Right atrium auricular region (tissue), 2 donors: ENCODE measurements at places on chromosomes 2 and 18. TPM values are rescaled to one million over a fixed set of nuclear protein-coding genes. Genes with fewer than 3 reads are reported as not detected.

TMEM163 gene
- total RNA-seq, result 8.9 TPM

RIT2 gene
- total RNA-seq, result not detected

CYP27A1 gene
- 23.4 TPM for total RNA-seq

SKA1 gene
- not detected for total RNA-seq

GALNT13 gene
- total RNA-seq, result 0.55 TPM

TMEM247 gene
- total RNA-seq, result not detected

LRATD1 gene
- 3.1 TPM for total RNA-seq

SPOPL gene
- total RNA-seq, result 12.1 TPM

KANSL1L gene
- total RNA-seq, result 16.5 TPM

PRKAG3 gene
- not detected for total RNA-seq

GAD1 gene
- total RNA-seq, result not detected

CAVIN2 gene
- 263 TPM for total RNA-seq

RUFY4 gene
- total RNA-seq, result not detected

ST6GAL2 gene
- total RNA-seq, result 0.67 TPM

INHBB gene
- total RNA-seq, result 5.9 TPM

CCDC141 gene
- 28.9 TPM for total RNA-seq

TTN gene
- 3,257 TPM for total RNA-seq

NAT8 gene
- not detected for total RNA-seq

RESP18 gene
- total RNA-seq, result not detected

GNAL gene
- total RNA-seq, result 2.7 TPM

CPLX4 gene
- not detected for total RNA-seq

CHPF gene
- 206 TPM for total RNA-seq

RNF125 gene
- total RNA-seq, result 5.6 TPM

LRP1B gene
- total RNA-seq, result 0.44 TPM

TMBIM1 gene
- total RNA-seq, result 82.8 TPM

ANKRD62 gene
- not detected for total RNA-seq

EFR3B gene
- 10.8 TPM for total RNA-seq

NT5DC4 gene
- not detected for total RNA-seq

SERPINB13 gene
- not detected for total RNA-seq

PNO1 gene
- 8.7 TPM for total RNA-seq

FKBP7 gene
- total RNA-seq, result 13.4 TPM

ASPRV1 gene
- total RNA-seq, result 0.33 TPM

PARD6G gene
- total RNA-seq, result 1.9 TPM

HOXD12 gene
- total RNA-seq, result not detected

DSG4 gene
- total RNA-seq, result not detected

MDH1 gene
- total RNA-seq, result 837 TPM

ASXL3 gene
- total RNA-seq, result 2.6 TPM

RPIA gene
- total RNA-seq, result 5.1 TPM

ZAP70 gene
- total RNA-seq, result 1.4 TPM

KCNIP3 gene
- 5.9 TPM for total RNA-seq

GPR39 gene
- total RNA-seq, result 1.0 TPM

IL37 gene
- total RNA-seq, result not detected

INPP5D gene
- total RNA-seq, result 7.0 TPM

MSTN gene
- total RNA-seq, result 0.19 TPM

CHST9 gene
- total RNA-seq, result 0.90 TPM

TXNDC2 gene
- not detected for total RNA-seq

FBXO48 gene
- total RNA-seq, result 0.67 TPM

CDKL4 gene
- 0.89 TPM for total RNA-seq

UGT1A4 gene
- not detected for total RNA-seq

CYS1 gene
- 5.9 TPM for total RNA-seq

MTCL1 gene
- total RNA-seq, result 5.4 TPM

COLEC12 gene
- total RNA-seq, result 15.3 TPM

PIEZO2 gene
- 0.63 TPM for total RNA-seq

DSG1 gene
- total RNA-seq, result 4.2 TPM

EMILIN2 gene
- total RNA-seq, result 13.2 TPM

LOXL3 gene
- total RNA-seq, result 3.2 TPM

GPR55 gene
- not detected for total RNA-seq

NXPH2 gene
- total RNA-seq, result 1.3 TPM

AKAIN1 gene
- total RNA-seq, result not detected
